Ovary (tissue), 10 donors: ENCODE measurements at places on chromosomes 11 and 22. TPM values are rescaled to one million over a fixed set of nuclear protein-coding genes. Genes with fewer than 3 reads are reported as not detected.
A peak's percentile ranks its signal among the peaks of the same experiment; 100 is the strongest.

GRCh38 chr11:16555956-16556355, 182.5 kb upstream of the C11orf58 start:
- DNase-seq: no peak
- H3K4me1 ChIP-seq: no peaks in the 10 kb centered on the region
- no peaks in the 10 kb centered on the region for H3K27me3 ChIP-seq
- H3K36me3 ChIP-seq: no peaks in the 10 kb centered on the region

DNA sequence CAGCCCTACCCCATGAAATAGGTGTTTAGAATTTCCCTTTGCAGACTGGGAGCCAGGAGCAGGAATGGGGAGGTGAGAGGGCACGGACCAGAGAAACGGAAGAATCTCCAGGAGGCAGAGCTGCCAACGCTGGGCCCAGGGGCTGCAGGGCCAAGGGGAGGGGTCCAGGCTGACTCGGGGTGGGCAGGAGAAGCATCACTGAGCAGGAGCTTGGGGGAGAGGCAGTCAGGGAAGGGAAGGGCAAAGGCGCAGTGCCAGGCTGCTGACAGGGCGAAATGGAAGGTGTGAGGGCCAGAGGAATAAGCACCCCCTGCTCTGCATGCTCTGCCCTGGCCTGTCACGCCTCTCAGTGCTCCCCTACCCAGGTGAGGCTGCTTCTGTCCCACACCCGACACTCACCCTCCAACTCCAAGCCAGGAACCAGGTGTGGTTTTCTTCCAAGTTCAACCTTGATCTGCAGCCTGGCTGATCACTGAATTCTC, 14.5 kb downstream of the LRRC32 start:
- no peak overlapping the region for H3K4me3 ChIP-seq
- peak overlapping the region; percentile 45 for H3K27ac ChIP-seq
- H3K36me3 ChIP-seq: no peaks in the 10 kb centered on the region
- no peaks in the 10 kb centered on the region for H3K27me3 ChIP-seq
- H3K4me1 ChIP-seq: peaks cover 21% of the 10 kb centered on the region

GRCh38 chr11:58813693-58814092, 30.8 kb downstream of the GLYATL2 start:
- H3K4me1 ChIP-seq: no peaks in the 10 kb centered on the region
- no peak overlapping the region for H3K27ac ChIP-seq
- DNase-seq: no peak
- H3K36me3 ChIP-seq: no peaks in the 10 kb centered on the region

DNA sequence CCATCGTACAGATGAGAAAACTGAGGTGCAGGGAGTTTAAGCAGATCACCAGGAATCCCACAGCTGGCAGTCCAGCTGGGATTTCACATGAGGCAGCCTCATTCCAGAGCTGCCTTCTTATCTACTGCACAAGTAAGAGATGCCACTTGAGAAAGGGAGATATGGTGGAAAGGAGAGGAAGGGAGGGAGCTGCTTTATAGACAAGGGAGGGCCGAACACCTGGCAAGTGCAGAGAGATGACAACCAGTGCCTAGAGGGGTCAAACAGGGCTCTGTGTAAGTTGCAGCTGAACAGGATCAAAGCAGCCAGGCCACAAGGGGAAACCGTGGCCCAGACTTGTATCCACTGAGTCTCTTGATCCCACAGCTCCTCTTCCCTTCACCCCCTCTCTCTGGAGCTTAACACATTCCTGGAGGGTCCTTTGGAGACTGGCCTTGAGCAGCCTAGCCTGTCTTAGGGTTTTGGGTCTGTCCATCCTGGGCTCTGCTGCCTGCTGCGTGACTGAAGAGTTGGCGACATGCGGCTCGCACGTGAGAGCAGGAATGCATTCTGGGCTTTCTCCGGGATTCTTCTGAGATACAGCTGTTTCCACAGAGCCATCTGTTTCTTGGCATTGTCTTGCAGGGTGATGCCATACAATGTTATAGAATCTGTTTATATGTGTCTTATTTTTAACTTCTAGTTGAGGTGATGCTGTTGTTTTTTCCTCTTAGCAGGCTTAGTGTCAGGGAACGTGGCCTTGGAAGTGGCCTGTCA, 268.5 kb upstream of the SYN3 start:
- H3K27ac ChIP-seq: no peak overlapping the region
- H3K27me3 ChIP-seq: no peaks in the 10 kb centered on the region
- H3K36me3 ChIP-seq: no peaks in the 10 kb centered on the region
- H3K4me3 ChIP-seq: no peak overlapping the region

- DNase-seq: no peak
- H3K4me3 ChIP-seq: no peak overlapping the region
- no peaks in the 10 kb centered on the region for H3K4me1 ChIP-seq
- H3K36me3 ChIP-seq: no peaks in the 10 kb centered on the region
These were observed 71.8 kb upstream of the PARVG start for GRCh38 chr22:44108806-44109385.

- H3K4me1 ChIP-seq: no peaks in the 10 kb centered on the region
- no peak overlapping the region for H3K4me3 ChIP-seq
- H3K27ac ChIP-seq: no peak overlapping the region
- H3K27me3 ChIP-seq: no peaks in the 10 kb centered on the region
These were observed 271.2 kb upstream of the SYN3 start for GRCh38 chr22:33329398-33329797.

- no peaks in the 10 kb centered on the region for H3K36me3 ChIP-seq
- H3K4me1 ChIP-seq: peaks cover 2% of the 10 kb centered on the region
- no peak for DNase-seq
- H3K27ac ChIP-seq: peak overlapping the region; percentile 72
- no peaks in the 10 kb centered on the region for H3K27me3 ChIP-seq
These were observed 16.4 kb upstream of the SNX32 start for GRCh38 chr11:65817312-65817834.

DNA sequence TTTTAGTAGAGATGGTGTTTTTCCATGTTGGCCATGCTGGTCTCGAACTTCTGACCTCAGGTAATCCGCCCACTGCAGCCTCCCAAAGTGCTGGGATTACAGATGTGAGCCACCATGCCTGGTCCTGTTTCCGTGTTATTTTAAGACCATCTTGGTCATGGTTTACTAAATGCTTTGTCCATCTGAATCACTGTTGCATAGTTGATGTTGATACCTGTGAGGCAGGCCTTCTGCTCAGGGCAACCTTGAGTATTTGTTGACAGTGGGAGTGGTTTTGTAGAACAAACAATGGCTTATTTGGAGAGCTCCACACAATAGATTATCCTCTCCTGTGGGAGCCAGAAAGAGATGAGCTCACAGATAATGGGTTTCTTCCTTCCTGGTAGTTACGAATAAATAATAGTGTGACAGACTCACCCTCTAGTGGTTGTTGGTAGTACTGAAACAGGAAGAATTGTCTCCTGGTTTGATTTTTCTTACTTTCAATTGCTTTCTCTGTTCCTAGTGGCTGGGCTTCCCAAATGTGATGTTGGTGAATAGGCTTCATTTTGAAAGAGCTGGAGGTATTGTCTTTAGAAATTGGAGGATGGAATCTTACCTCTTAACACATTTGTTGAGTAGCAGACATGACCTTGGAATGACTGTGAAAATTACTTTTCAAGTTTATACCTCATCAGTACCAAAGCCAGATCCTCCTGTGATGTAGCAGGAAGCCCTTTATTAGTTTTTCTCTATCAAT, 39.0 kb downstream of the CTNND1 start:
- DNase-seq: no peak
- no peak overlapping the region for H3K4me3 ChIP-seq
- H3K27me3 ChIP-seq: no peaks in the 10 kb centered on the region
- H3K27ac ChIP-seq: no peak overlapping the region
- H3K36me3 ChIP-seq: no peaks in the 10 kb centered on the region
- peaks cover 3% of the 10 kb centered on the region for H3K4me1 ChIP-seq

The SAA4 gene
- total RNA-seq: not detected

DNA sequence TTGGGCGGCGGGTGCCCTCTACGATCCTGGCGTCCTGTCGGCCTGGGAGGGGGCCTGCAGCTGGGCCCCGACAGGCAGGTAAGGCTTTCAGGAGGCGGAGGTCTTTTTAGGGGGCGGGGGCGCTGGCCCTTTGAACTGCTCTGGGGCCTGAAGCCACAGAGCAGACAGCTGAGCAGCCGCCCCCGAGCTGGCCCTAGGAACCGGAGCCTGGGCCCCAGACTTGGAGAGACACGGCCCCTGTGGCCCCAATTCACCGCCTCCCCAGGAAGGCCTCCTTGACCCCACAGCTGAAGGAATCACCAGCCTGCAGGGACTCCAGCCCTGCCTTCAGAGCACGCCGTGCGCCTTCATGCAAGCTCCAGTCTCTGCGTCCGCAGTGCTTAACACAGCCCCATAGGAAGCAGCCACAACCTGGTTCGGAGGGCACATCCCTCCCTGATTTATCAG, 618 bp upstream of the CERK start:
- no peaks in the 10 kb centered on the region for H3K36me3 ChIP-seq
- no peaks in the 10 kb centered on the region for H3K27me3 ChIP-seq
- H3K27ac ChIP-seq: peak overlapping the region; percentile 86
- no peak for DNase-seq

The KDM4D gene
- total RNA-seq: 0.83 TPM

DNA sequence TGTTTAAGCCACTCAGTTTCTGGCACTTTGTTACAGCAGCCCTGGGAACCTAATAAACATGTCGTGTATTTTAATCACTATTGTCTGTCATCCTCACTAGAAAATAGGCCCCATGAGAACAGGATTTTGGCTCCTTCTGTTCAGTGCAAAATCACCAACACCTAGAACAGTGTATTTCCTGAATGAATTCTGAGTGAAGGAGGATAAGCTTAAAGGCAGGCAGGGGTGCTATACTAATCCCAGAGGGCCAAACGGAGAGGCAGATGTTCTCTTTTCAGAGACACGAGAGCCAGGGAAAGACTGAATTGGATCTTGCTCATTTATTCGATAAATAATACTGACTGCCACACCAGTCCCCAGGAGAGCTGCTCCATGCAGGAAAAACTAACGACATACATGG, 10.4 kb downstream of the SMCO4 start:
- H3K36me3 ChIP-seq: no peaks in the 10 kb centered on the region
- peaks cover 12% of the 10 kb centered on the region for H3K4me1 ChIP-seq
- H3K27me3 ChIP-seq: no peaks in the 10 kb centered on the region
- no peak overlapping the region for H3K27ac ChIP-seq

DNA sequence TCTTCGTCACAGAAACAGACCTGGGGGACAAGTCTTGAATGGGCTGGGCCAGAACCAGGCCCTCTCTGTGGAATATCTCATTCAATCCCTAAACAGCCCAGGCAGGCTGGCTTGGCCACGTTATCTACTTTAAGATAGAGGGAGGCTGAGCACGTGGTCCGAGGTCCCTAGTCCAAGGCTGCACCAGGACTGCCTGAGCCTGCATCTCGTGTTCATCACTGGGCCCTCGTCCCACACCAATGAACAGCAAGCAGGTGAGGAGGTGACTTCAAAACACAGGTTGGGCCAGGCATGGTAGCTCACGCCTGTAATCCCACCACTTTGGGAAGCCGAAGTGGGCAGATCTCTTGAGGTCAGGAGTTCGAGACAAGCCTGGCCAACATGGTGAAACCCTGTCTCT, 20.3 kb upstream of the FGF3 start:
- DNase-seq: no peak
- no peaks in the 10 kb centered on the region for H3K4me1 ChIP-seq
- no peaks in the 10 kb centered on the region for H3K27me3 ChIP-seq
- H3K36me3 ChIP-seq: no peaks in the 10 kb centered on the region
- H3K27ac ChIP-seq: no peak overlapping the region
- no peak overlapping the region for H3K4me3 ChIP-seq

The EFCAB6 gene
- 7.2 TPM for total RNA-seq

The CTSW gene
- 0.60 TPM for total RNA-seq

GRCh38 chr11:37141707-37142106, 543.7 kb upstream of the RAG2 start:
- DNase-seq: no peak
- H3K36me3 ChIP-seq: no peaks in the 10 kb centered on the region
- H3K27me3 ChIP-seq: no peaks in the 10 kb centered on the region
- H3K4me3 ChIP-seq: no peak overlapping the region
- no peak overlapping the region for H3K27ac ChIP-seq

- H3K4me1 ChIP-seq: peaks cover 28% of the 10 kb centered on the region
- no peaks in the 10 kb centered on the region for H3K27me3 ChIP-seq
- H3K27ac ChIP-seq: peak overlapping the region; percentile 88
These were observed 159.9 kb upstream of the GRK3 start for GRCh38 chr22:25404556-25404927.

DNA sequence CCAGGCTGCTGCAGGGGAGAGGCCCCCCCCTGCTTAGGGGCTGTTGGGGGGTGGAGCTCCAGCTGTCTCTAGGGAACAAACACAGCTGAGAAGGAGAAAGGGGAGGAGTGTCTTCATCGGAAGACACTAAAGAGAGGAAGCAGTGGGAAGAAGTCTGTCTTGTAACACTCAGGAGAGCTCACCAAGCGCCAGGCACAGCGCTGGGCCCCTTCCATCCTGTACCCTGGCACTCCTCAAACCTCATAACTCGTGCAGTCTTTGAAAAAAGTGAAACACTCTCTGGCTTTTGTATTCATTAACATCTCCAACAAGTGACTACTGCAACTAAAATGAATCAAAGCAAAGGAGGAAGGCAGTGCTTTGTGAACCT, 67.4 kb upstream of the PRDM11 start:
- H3K4me1 ChIP-seq: no peaks in the 10 kb centered on the region
- no peak overlapping the region for H3K27ac ChIP-seq
- DNase-seq: no peak
- no peaks in the 10 kb centered on the region for H3K36me3 ChIP-seq
- H3K27me3 ChIP-seq: no peaks in the 10 kb centered on the region

- H3K27ac ChIP-seq: no peak overlapping the region
- H3K4me1 ChIP-seq: no peaks in the 10 kb centered on the region
- no peak for DNase-seq
- H3K4me3 ChIP-seq: no peak overlapping the region
- no peaks in the 10 kb centered on the region for H3K27me3 ChIP-seq
- no peaks in the 10 kb centered on the region for H3K36me3 ChIP-seq
These were observed 59.2 kb downstream of the CACNG2 start for GRCh38 chr22:36644333-36644757.

The MS4A5 gene
- not detected for total RNA-seq

The VPREB1 gene
- total RNA-seq: not detected

- no peak overlapping the region for H3K4me3 ChIP-seq
- no peak for DNase-seq
These were observed 234.8 kb downstream of the CADM1 start for GRCh38 chr11:115269191-115269950.

DNA sequence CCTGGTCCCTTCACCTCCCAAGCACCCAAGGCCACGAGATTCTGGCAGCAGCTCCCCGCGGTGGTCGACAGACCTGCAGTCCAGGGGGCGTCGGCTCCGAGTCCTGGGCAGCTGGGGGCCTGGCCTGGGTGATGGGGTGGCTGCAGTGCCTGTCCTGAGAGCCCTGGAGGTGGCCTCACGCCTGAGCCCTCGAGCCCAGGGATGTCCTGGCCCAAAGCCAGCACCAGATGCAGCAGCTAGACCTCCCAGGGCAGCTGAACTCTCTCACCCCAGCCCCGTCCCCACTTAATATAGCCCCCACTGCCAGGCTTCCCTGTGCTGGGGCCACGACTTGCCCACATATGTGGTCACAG, 6.6 kb downstream of the LMNTD2 start:
- DNase-seq: no peak
- no peak overlapping the region for H3K27ac ChIP-seq
- H3K27me3 ChIP-seq: peaks cover 3% of the 10 kb centered on the region
- H3K36me3 ChIP-seq: no peaks in the 10 kb centered on the region

- H3K27me3 ChIP-seq: no peaks in the 10 kb centered on the region
- H3K4me1 ChIP-seq: peaks cover 6% of the 10 kb centered on the region
- H3K36me3 ChIP-seq: no peaks in the 10 kb centered on the region
- H3K27ac ChIP-seq: no peak overlapping the region
- DNase-seq: peak; percentile 65
- no peak overlapping the region for H3K4me3 ChIP-seq
These were observed 50.8 kb downstream of the FLRT1 start for GRCh38 chr11:64086258-64087123.

GRCh38 chr11:102653744-102654291, 28.7 kb upstream of the MMP20 start:
- no peak for DNase-seq
- H3K4me3 ChIP-seq: no peak overlapping the region
- H3K36me3 ChIP-seq: no peaks in the 10 kb centered on the region
- H3K27ac ChIP-seq: no peak overlapping the region

The KDM4E gene
- total RNA-seq: not detected

The PKP3 gene
- 3.5 TPM for total RNA-seq
